ENCODE measurements at places on chromosomes 1 and 21. TPM values are rescaled to one million over a fixed set of nuclear protein-coding genes. Genes with fewer than 3 reads are reported as not detected.
A peak's percentile ranks its signal among the peaks of the same experiment; 100 is the strongest.

Gene HS2ST1
- 12.9 TPM for total RNA-seq

Gene CD84
- 4.8 TPM for total RNA-seq

Gene CA14
- 5.7 TPM for total RNA-seq

Gene TDRD5
- total RNA-seq = not detected

Gene NPHS2
- not detected for total RNA-seq

Gene CKS1B
- 33.8 TPM for total RNA-seq

Gene MPZL1
- 66.7 TPM for total RNA-seq

Gene HSD11B1
- total RNA-seq = 5.6 TPM

Gene PGLYRP3
- total RNA-seq = not detected

Gene KCNE2
- total RNA-seq = not detected

Gene KRTAP10-6
- total RNA-seq = not detected

Gene HRNR
- total RNA-seq = not detected

Gene FAM72C
- 0.16 TPM for total RNA-seq

Gene TCHH
- total RNA-seq = 0.03 TPM

Gene DYNLT5
- 1.9 TPM for total RNA-seq

Gene SYT14
- 0.08 TPM for total RNA-seq

- no peak for DNase-seq
Observed at GRCh38 chr1:227792216-227793078, 23.0 kb upstream of the PRSS38 start.

- no peak for DNase-seq
Observed at GRCh38 chr1:158311066-158311465, 20.3 kb downstream of the CD1B start.

DNA sequence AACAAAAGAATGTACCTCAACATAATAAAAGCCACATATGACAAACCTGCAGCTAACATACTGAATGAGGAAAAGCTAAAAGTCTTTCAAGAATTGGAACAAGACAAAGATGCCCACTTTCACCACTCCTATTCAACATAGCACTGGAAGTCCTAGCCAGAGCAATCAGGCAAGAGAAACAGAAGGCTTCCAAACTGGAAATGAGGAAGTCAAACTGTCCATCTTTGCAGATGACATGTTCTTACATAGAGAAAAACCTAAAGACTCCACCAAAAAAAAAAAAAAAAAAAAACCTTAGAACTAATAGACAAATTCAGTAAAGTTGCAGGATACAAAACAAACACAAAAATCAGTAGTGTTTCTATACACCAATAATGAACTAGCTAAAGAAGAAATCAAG lies 20.2 kb downstream of the NSL1 start:
- no peak for DNase-seq

GRCh38 chr1:5432436-5432835 lies 559.8 kb downstream of the NPHP4 start:
- DNase-seq = no peak

DNA sequence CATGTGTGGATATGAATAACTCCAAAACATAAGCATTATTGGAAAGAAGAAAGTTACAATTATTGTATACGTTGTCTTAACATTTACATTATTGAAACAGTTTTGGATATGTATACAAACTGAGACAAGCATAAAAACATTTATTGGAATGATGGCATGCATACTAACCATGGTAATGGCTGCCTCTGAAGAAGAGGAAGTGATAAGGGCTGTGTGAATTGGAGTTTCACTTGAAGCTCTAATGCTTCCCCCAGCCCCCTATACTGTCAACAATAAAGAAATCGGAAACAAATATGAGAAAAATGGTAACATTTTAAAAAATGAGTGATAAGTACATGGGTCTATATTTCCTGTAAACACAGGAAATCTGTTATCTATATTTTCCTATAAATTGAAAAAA lies 367.7 kb upstream of the DPYD start:
- no peak for DNase-seq

DNA sequence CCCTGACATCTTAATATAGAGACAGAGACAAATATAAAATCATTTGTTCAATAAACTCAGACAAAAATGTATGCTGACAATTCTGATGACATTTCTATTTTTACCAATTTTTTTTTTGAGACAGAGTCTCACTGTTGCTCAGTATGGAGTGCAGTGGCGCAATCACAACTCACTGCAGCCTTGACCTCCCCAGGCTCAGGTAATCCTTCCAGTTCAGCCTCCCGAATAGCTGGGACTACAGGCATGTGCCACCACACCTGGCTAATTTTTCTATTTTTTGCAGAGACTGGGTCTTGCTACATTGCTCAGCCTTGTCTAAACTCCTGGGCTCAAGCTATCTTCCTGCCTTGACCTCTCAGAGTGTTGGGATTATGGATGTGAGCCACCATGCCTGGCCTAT lies 13.6 kb upstream of the SIKE1 start:
- DNase-seq = no peak

DNA sequence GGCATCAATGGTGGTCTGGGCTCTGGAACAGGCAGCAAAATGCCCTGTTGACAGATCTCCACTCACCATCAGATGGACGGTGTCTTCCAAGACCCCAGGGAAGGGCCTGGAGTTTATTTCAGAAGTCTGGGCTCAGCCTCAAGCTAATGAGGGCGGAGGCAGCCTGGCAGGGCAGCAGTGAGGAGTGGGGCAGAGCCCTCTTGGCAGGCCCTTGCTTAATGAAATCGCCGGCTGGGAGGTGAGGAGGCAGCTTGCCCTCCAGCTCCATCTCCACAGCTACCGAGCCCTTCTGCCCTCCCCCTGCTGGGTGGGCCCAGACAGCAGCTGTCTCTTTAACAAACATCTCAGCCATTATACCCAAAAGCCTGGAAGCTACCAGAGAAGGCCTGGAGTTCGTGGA lies 22.0 kb upstream of the GRIK3 start:
- no peak for DNase-seq

GRCh38 chr1:201354151-201354900 lies 23.2 kb downstream of the TNNT2 start:
- DNase-seq = no peak

GRCh38 chr1:44705938-44706337 lies 25.0 kb downstream of the RNU5D-1 start:
- DNase-seq = no peak

GRCh38 chr1:34918386-34918976 lies 11.0 kb downstream of the DLGAP3 start:
- no peak for DNase-seq

- DNase-seq = no peak
Observed at GRCh38 chr21:37915941-37916309, 332 bp downstream of the KCNJ6 start.

- DNase-seq = no peak
Observed at GRCh38 chr1:43358121-43358745, 548 bp upstream of the CDC20 start.

DNA sequence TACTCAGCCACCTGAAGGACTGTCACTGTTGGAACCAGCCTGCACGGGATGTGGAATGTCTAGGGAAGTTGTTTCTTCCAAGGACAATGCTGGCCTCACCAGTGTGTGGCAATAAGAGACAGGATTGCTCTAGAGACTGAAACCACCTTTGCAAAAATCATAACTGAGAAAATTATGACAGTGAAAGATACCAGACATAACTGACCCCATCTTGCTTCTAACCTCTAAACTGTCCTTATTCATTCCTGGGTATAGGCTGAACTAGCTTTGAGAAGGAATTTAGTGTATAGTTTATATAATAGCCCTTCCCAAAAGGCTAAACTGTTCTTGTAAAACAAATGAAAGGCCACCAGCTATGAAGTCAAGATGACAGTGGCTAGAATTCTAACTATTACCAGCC lies 83.6 kb downstream of the IER5 start:
- DNase-seq = no peak

DNA sequence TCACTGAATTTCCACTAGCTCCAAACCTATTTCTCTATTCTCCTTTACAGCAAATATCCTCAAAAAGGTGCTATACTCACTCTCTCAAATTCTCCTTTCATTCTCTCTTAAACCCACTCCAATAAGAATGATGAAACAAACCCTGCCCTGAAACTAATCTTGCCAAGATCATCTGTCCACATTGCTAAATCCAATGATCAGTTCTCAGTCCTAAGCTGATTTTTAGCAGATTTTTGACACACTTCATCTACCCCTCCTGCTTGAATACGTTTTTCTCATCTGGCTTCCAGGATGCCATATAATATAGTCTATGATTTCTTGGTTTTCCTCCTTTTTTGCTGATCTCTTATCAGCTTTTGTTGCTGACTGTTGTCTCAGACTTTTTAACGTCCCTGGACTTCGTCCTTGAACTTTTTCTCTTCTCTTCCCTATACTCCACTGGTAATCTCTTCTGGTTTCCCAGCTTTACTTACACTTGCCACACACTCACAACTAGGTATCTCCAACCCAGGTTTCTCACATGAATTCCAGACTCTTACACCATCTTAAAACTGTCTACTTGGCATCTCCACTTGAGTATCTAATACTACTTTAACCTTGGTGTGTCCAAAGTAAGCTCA lies 35.3 kb downstream of the RERE start:
- no peak for DNase-seq

DNA sequence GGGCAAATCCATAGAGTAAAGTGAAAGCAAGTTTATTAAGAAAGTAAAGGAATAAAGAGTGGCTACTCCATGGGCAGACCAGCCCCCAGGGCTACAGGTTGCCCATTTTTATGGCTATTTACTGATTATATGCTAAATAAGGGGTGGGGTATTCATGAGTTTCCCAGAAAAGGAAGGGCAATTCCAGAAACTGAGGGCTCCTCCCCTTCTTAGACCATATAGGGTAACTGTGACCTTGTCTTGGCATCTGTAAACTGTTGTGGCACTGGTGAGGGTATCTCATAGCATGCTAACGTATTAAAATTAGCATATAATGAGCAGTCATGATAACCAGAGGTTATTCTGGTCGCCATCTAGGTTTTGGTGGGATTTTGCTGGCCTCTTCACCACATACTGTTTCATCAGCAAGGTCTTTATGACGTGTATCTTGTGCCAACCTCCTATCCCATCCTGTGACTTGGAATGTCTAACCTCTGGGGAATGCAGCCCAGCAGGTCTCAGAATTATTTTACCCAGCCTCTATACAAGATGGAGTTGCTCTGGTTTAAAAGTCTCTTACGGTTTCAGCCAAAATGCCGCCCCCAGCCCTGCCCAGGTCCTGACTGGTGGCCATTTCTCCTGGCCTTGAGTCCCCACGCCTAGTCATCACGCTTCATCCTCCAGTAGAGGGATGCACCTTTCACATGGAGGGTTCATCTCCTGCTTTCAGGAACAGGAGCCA lies 982 bp upstream of the TRIM17 start:
- no peak for DNase-seq

DNA sequence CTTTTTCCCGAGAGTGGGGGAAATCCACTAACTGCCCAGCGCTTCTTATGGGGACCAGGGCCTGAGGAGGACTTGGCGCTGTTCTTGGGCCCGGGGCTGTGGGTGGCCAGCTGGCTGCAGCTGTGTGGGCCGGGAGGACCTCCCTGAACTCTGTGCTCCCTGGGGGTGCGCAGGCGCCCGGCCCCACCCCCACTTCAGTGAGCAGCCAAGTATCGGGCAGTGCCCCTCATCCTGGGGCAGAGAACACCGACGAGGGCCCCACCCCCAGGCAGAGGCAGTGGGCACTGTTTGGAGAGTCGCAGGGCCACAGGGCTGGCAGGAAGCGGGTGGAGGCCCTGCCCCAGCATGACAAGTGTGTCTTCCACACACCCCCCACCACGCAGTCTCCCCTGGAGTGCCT lies 32.5 kb upstream of the SLC19A1 start:
- no peak for DNase-seq

GRCh38 chr1:79920960-79921669 lies 914.6 kb upstream of the ADGRL4 start:
- DNase-seq = no peak

- DNase-seq = no peak
Observed at GRCh38 chr1:37083603-37084002, 49.3 kb upstream of the GRIK3 start.

GRCh38 chr1:1089731-1090423 lies 15.8 kb upstream of the RNF223 start:
- DNase-seq = peak; percentile 16

DNA sequence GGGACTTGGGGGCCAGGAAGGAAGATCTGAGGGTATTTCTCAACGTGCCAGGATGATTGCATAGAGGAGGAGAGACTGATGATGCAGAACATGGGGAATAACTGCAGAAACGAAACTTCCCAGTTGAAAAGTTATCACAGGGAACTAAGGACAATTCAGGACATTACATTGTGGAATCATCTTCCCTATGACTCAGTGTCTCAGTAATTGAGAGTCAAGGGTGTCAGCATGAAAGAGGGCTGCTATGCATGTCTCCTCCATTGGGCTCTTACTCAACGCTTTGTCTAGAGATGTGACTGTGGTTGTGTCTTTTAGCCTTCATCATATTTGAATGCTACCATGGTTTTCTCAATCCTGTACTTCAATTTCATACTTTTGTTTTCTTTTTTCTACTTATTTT lies 48.9 kb upstream of the PTGFR start:
- no peak for DNase-seq

DNA sequence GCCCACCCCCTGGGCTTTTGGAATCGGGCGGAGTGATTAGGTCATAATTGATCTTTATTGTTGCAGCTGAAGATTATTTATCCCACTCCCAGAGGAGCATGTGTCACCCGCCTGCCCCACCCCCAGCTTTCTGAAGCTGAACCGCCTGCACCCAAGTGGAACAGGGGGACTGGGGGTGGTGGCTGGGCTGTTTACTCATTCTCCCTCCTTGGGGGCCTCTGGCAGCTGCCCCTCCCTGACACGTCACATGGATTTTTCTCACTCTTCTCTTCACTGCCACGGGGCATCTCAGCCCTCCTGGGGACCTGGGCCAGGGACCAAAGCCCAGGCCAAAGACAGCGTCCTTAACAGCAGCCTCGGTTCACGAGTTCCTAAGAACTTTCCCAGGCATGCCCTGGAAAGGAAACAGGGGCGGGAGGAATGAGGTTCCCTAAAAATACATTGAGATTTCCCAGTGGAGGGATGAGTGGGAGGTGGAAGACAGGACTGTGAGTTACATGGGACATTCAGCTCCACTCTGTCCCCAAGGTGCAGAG lies 31.6 kb upstream of the SOX13 start:
- DNase-seq = peak; percentile 30

- no peak for DNase-seq
Observed at GRCh38 chr1:29801003-29801402, 564.7 kb downstream of the PTPRU start.

GRCh38 chr1:160032165-160032820 lies 503 bp upstream of the PIGM start:
- DNase-seq = no peak

DNA sequence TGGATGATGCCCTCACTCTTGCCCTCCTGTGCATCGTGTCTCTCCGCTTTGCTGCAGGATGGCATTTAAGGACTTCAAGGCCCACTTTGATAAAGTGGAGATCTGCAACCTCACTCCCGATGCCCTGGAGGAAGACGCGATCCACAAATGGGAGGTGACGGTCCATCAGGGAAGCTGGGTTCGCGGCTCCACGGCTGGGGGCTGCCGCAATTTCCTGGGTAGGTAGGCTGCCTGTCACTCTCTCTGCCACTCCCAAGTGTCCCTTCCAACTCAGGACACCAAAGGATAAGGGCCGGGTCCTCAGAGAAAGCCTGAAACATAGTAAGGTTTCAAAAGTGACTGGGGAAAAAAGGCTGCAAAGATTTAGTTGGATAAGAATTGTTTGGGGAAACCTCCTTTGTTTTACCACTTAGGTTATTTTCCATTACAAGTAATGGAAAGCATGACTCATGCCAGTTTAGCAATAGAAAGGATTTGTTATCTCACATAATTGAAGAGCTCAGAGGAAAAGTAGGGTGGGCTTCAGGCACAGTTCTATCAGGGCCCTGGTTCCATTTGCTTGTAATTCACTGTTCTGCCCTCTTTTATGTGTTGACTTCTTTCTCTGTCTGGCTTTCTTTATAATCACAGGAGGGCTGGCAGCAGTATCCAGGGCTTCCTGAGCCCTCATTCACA lies 31.9 kb downstream of the CAPN9 start:
- no peak for DNase-seq

- no peak for DNase-seq
Observed at GRCh38 chr1:81380436-81380835, 420.3 kb upstream of the ADGRL2 start.
